ENCODE measurements at places on chromosomes 12 and 14. TPM values are rescaled to one million over a fixed set of nuclear protein-coding genes. Genes with fewer than 3 reads are reported as not detected.
A peak's percentile ranks its signal among the peaks of the same experiment; 100 is the strongest.

Gene OLR1
- total RNA-seq: 0.42 TPM

Gene TSPAN19
- not detected for total RNA-seq

Gene TAS2R31
- total RNA-seq: 1.0 TPM

Gene TMEM30B
- 1.9 TPM for total RNA-seq

Gene MARK3
- 92.7 TPM for total RNA-seq

DNA sequence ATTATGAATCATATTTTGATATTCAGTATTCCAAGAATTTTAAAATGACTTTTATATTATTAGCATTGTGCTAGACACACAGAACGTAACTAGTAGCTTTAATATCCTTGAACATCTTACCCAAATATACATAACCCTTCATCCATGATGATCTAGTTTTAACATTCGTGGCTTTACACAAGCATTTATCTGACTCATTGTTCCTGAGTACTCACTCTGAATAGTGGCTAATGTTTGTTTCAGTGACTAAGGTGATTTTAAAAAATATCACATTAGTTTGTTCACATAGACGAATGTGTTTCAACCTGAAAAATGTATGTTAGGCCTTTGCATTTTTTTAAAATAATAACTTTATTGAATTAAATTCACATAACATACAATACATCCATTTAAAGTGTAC is 80.0 kb upstream of the PTPRQ start:
- no peak for DNase-seq

GRCh38 chr14:105468621-105469241 is 5.9 kb upstream of the CRIP2 start:
- DNase-seq: no peak

DNA sequence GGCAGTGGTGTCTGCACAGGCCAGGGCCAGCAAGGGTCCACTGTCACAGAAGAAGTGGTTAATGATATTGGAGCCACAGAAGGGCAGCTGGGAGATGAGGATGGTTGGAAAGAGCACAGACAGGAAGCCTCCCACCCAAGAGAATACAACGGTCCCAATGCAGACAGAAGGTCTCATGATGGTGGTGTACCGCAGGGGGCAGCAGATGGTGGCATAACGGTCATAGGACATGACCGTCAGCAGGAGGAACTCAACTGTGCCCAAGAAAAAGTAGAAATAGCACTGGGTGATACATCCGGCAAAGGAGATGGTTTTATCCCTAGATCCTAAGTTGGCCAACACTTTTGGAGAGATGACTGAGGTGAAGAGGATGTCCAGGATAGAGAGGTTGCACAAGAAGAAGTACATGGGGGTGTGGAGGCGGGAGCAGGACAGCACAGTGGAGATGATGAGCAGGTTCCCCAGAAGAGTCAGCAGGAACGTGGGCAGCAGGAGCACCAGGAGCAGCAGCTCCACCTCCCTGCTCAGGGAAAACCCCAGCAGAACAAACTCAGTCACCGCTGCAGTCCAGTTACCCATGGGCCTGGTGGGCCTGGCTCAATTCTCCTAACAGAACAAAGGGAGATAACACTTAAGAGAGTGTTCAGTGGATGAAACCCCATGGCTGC is 9.8 kb downstream of the OR6J1 start:
- DNase-seq: no peak

- DNase-seq: no peak
Measured at GRCh38 chr12:115767916-115768315, 509.6 kb downstream of the MED13L start.

DNA sequence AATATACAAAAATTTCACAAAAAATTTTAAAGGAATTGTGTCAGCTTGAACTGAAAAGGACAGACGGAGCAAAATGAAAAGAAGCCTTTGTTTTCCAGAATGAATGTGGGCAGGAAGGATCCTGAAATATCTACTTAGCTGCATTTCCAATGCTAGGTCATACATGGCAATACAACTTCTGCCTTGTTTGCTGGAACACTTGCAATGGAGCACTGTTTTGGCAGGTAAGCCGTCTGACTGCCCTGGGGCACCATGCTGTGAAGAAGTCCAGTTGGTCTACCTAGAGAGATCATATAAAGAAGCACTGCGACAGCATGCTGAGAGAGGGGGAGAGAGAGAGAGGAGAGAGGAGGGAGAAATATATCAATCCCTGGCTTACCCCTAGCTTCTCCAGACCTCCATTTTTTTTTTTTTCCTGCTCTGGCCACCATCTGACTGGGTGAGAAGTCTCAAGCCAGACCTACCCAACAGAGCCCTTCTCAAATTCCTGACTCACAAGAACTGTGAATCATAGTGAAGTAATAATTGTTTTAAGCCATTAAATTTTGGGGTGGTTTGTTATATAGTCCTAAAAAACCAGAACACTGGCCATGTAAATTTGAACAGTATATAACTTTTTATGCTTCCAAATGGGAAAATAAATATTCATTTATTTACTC is 97.1 kb upstream of the PRICKLE1 start:
- no peak for DNase-seq

DNA sequence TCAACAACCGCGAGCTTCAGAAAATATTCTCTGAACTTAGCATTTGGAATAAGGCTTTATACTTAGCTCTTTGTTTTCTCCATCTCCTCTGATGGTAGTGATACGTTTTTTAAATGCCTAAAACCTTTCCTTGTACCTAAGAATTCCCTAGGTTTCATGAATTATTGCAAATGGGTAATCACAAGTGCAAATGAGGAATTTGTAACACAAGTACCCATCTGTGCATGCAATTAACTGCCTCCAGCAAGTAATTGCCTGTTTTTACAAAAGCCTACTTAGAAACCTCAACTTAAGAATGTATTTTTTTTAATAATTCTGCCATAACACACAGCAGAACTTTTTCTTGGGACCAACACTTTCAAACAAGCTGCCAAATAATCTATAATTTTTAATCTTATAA is 149.2 kb downstream of the PHLDA1 start:
- no peak for DNase-seq

GRCh38 chr12:51917746-51918453 is 10.6 kb downstream of the ACVRL1 start:
- no peak for DNase-seq

DNA sequence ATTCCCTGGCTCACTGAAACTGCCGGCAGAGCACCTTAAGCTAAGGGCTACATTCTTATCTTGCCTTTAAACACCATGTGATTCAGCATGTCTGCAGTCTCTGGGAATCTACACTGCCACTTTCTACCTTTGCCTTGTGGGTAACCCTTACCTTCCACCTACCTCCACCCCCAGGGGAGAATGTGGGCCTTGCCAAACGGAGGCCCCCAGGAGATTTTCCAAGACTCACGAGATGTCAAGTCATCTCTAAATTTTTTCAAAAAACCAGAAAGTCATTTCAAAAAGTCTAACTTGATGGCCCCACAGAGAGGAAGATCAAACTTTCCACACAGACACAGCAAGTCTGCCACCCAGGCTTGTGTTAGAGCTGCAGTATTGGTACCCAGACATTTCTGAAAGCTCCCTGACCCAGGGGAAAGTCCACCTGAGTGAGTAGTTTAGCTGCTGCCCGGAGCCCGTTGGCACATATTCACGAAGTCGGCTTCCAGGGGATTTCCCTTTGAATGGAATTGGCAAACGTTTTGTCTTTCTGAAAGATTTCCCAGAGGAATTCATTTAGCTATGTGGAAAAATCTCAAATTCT is 4.7 kb upstream of the PSMA6 start:
- no peak for DNase-seq

DNA sequence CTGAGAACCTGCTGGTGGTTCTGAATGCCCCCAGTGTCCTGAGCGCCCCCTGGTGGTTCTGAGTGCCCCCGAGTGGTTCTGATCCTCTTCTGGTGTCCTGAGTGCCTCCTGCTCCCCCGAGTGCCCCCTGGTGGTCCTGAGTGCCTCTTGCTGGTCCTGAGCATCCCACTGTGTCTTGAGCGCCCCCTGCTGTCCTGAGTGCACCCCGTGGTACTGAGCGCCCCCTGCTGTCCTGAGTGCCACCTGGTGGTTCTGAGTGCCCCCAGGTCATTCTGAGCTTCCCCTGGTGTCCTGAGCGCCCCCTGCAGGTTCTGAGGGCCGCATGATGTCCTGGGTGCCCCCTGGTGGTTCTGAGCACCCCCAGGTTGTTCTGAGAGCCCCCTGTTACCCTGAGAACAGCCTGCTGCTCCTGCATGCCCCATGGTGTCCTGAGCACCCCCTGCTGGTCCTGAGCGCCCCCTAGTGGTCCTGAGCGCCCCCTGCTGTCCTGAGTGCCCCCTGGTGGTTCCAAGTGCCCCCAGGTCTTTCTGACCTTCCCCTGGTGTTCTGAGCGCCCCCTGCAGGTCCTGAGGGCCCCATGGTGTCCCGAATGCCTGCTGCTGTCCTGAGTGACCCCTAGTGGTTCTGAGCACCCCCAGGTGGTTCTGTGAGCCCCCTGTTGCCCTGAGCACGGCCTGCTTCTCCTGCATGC is 1165.4 kb downstream of the TMEM121 start:
- peak; percentile 60 for DNase-seq

- no peak for DNase-seq
Measured at GRCh38 chr12:78540606-78541336, 323.8 kb upstream of the SYT1 start.

DNA sequence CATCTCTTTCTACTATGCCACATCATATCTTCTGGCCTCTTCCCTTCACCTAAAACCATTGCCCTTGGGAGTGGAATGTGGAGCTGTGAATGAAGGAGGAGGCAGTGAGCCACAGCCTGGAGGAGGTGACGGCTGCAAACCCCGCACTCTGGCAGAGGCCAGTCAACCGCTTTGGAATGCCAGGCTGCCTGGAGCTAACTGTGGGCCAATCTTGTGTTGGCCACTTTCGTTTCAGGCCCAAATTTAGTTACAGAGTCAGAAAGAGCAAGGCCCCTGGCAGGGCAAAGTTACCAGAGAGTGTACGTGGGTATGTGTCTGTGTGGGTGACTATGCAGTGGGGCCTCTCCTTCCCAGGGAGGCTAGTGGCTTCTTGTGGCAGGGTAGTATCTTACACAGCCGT is 40.1 kb downstream of the CACNA1C start:
- no peak for DNase-seq

- DNase-seq: no peak
Measured at GRCh38 chr12:89833337-89834252, 125.0 kb upstream of the ATP2B1 start.
